Left renal pelvis (tissue), 4 donors: ENCODE measurements at places on chromosomes 12 and 14. TPM values are rescaled to one million over a fixed set of nuclear protein-coding genes. Genes with fewer than 3 reads are reported as not detected.

GRCh38 chr14:75884198-75884611 lies 97.6 kb downstream of the TGFB3 start:
- no peak for DNase-seq

The ASB8 gene
- polyA plus RNA-seq = 37.4 TPM

- DNase-seq = no peak
Measured at GRCh38 chr12:107461222-107461975, 224.2 kb upstream of the PWP1 start.

DNA sequence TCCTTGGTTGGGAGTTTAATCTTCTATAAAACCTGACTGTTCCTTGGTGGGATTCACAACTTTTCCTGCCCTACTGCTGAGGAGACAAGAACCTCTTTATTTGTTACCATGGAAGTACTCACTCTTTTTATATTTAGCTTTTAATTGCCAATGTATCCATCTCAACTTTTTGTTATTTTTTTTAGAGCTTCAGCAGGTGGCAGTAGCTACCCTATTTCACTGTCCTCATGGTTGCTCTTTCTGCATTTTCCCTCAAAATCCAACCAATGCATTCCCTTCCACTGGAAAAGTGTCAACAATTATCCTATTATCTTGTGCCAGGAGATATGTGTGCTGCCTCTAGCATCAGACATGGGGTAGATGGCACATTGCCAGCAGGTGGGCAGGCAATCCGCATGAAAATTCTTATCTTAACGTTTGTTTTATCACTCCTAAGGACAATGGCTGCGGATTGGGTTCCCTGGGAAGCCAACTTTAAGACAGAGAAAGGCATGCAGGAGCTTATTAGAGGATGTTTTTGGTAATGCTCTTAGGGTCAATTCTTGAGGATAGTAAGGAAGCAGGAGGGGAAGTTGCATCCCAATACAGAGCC lies 406.4 kb downstream of the SNAPC1 start:
- DNase-seq = no peak

DNA sequence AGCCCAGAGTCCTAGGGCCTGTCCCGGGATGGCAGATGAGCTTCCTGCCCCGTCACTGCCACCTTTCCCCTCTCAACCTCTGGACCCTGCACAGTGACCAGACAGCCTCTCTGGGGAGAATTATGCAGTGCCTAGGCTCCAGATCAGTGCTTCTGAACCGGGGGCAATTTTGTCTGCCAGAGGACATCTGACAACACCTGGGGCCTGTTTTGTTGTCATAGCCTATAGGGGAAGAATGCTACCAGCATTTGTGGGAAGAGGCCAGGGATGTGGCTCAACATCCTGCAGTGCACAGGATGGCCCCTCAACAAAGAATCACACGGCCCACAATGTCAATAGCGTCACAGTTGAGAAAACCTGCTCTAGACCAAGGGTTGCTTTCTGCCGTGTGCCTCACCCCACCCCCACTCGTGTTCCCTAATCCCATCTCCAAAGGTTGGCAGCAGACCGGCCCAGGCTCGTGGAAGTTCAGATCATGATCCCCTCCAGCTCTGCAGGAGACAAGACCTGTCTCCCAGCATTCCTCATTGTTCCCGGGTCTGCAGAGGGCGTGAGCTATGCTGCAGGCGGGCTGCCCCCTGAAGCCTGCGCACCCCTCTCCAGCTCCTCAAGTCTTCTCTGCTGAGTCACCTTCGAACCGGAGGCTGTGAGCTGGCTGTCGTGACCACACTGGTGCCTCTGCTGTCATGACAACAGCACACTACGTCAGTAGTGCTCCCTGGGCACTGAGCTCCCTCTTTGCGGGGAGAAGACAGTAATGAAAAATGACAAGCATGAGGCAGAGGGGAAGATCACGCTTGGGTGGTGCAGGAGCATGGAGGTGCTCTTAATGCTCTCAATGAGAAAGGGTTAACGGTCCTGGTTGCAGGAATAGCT lies 2.0 kb upstream of the GAPDH start:
- no peak for DNase-seq

DNA sequence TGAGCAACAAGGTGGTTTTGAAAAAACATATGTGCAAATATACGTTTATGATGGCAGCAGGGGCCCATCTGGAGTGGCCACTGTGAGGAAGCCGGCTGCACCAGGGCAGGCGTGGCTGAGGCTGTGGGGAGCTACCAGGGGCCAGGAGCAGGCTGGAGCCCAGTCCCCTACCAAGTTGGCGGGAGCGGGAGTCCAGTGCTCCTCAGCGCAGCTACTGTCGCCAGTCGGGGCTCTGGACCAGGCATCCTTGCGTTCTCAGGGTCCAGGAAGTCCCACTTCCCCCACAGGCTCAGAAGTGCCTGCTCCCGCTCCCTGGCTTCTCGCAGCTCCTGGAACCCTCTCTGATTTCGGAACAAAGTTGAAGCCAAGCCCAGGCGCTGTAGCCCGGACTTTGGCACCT lies 1377.5 kb upstream of the FLRT2 start:
- DNase-seq = no peak

The LRRC10 gene
- not detected for polyA plus RNA-seq

The XRCC3 gene
- polyA plus RNA-seq = 23.9 TPM

DNA sequence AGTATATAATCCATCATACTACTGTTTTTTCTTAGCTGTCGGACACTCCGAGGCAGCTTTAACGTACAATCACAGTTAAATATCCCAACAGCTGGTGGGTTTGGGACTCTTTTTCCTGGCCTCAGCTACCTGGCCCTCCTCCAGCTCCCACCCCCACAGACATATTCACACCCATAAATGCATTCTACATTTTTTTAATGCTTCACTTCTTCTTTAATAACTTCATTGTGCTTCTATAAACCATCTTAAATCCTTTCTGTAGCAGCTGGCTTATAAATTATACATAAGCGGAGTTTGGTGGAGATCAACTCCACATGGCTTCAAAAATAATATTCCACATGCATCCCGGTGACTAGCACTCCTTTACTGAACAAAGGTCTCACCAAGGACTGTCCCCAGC lies 33.3 kb downstream of the TDG start:
- no peak for DNase-seq

GRCh38 chr12:12705838-12706520 lies 10.0 kb upstream of the GPR19 start:
- DNase-seq = no peak

The RIMKLB gene
- 130 TPM for polyA plus RNA-seq

- DNase-seq = no peak
Measured at GRCh38 chr12:68560851-68561422, 49.8 kb upstream of the RAP1B start.

DNA sequence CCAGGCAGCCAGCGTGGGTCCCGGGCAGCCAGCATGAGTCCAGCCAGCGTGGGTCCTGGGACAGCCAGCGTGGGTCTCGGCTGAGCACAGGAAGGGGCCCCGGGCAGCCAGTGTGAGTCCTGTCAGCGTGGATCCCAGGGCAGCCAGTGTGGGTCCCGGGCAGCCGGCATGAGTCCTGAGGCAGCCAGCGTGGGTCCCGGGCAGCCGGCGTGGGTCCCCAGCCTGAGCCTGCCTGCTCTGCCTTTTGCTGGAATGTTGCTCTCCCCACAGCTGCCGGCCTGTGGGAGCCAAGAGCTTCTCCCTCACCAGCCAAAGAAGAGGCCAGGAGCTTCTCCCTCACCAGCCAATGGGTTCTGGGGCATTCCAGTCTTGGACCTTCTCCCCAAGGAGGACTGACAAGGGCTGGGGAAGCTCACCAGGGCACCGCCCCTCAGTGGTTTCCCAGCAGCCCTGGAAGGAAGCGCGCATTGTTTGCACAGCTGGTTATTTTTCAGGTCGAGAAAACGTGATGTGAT lies 15.0 kb upstream of the RFLNA start:
- DNase-seq = no peak

- DNase-seq = no peak
Measured at GRCh38 chr14:67191768-67192290, 2.6 kb downstream of the GARIN2 start.

DNA sequence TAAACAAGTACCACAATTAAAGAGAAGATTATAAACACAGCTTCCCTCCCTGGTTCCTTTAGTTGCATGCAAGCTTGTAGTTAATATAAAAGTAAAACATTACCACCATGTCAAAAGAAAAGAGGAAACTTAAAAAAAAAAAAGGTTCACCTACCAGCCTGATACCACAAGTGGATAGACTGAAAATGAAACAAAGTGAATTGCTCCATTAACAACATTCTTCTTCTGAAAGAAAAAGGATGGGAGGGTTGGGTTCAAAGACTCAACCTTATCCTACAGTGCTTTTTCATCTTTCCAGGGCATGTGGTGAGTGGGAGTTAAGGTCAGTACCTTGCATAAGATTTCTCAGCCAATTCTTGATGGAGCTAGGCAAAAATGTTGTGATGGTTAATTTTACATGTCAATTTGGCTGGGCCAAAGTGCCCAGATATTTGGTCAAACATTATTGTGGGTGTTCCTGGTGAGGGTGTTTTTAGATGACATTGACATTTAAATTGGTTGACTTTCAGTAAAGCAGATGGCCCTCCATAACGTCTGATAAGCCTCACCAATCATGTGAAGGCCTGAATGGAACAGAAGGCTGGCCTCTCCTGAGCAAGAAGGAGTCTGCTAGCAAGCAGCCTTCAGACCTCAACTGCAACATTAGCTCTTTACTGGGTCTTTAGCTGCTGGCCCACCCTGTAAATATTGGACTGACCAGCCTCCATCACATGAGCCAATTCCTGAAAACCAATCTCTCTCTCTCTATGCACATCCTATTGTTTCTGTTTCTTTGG lies 28.8 kb downstream of the VCPKMT start:
- no peak for DNase-seq

GRCh38 chr12:44875954-44876543 lies at the start of gene NELL2:
TSS of gene NELL2 (minus strand) at chr12:44876315. CDS start at chr12:44875869, 446 bp downstream.
- DNase-seq = peak; percentile 24

GRCh38 chr14:68254669-68255527 lies 435.3 kb downstream of the RAD51B start:
- no peak for DNase-seq

- DNase-seq = no peak
Measured at GRCh38 chr12:67593041-67593440, 55.5 kb upstream of the DYRK2 start.

The TAS2R30 gene
- 0.29 TPM for polyA plus RNA-seq

GRCh38 chr12:47085815-47086252 lies 6.1 kb upstream of the AMIGO2 start:
- no peak for DNase-seq

- DNase-seq = no peak
Measured at GRCh38 chr12:23699031-23699430, 250.4 kb downstream of the SOX5 start.

DNA sequence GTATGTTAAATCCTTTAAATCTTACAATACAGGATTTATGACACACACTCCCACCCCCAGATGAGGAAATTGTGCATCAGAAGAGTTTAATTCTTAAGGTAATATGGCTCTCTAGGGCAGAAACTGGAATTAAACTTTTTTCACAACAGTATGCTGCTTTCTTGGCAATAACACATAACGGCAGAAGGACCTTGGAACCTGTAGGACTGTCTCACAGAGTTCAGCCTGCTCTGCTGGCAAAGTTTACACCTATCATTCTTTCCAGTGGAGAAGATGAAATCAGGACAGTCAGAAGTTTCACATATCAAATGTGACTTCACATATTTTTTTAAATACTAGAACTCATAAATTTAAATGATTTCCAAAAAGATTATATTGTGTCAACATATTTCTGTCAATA lies 30.6 kb upstream of the MYF6 start:
- DNase-seq = no peak

The OR10P1 gene
- not detected for polyA plus RNA-seq

GRCh38 chr12:65534238-65534841 lies 255.9 kb downstream of the MSRB3 start:
- DNase-seq = no peak

DNA sequence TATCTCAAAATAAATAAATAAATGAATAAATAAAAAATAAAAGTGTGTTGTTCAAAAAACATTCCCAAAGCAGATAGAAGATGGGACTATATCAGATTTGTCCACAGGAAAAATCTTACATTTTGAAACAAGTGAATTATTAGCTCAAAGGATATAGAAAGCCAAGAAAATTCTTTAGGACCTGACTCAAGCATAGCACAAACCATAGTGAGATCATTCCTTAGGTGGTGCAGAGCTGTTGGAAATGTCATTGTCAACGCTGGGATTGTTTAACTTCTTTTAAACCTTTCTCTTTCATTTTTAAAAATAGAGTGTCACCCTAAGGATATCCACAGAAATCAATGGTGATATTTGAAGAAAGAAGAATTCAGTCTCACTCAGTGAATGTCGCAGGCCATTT lies 43.5 kb downstream of the DRAM1 start:
- DNase-seq = no peak

DNA sequence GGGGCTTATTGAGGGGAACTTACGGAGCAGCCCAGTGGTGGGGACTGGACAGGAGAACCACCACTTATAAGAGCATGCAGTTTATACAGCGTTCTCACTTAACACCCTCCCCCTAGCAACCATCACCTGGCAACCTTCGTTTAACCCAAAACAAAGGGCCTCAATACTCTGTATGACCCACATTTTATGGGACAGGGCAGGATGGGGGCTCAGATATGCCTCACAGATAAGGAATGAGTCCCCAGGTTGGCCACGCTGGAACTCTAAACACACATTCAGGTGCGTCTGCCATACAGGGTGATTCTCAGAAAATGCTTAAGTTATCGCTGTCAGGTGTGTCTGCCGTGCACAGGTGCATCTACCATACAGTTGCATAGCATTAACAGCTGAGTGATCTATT lies 99.2 kb downstream of the GCH1 start:
- no peak for DNase-seq

GRCh38 chr14:37325332-37325731 lies 127.6 kb downstream of the MIPOL1 start:
- DNase-seq = no peak

DNA sequence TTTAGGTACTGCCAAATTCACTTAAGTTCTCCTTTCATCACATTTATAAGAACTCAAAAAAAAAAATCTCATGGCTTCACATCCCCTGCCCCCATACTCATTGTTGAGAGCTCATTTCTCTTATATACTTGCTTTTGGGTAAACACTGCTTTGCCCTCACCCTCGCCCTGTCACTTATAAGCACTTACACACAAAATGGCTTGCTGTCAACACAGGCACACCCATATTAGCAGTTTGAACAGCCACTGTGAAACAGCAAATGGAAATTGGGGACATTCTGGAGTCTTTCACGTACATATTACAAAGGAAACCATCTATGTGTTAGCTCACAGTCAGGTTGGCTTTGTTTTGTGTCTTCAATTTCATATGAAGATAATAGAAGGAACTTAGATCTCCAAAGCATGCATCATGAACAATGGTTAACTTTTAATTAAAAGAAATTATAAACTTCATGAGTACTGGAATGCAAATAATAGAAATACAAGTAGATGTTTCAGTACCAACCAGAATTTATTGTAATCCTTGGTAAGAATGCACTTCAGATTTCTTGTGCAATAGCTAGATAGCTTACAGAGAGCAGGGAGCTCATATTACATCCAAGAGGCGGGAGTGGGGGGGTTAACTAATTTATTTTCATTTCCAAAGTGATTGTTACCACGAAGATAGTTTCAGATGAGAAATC lies 272.2 kb downstream of the ALG10B start:
- no peak for DNase-seq
